ENCODE measurements at places on chromosomes 2 and 18.

DNA sequence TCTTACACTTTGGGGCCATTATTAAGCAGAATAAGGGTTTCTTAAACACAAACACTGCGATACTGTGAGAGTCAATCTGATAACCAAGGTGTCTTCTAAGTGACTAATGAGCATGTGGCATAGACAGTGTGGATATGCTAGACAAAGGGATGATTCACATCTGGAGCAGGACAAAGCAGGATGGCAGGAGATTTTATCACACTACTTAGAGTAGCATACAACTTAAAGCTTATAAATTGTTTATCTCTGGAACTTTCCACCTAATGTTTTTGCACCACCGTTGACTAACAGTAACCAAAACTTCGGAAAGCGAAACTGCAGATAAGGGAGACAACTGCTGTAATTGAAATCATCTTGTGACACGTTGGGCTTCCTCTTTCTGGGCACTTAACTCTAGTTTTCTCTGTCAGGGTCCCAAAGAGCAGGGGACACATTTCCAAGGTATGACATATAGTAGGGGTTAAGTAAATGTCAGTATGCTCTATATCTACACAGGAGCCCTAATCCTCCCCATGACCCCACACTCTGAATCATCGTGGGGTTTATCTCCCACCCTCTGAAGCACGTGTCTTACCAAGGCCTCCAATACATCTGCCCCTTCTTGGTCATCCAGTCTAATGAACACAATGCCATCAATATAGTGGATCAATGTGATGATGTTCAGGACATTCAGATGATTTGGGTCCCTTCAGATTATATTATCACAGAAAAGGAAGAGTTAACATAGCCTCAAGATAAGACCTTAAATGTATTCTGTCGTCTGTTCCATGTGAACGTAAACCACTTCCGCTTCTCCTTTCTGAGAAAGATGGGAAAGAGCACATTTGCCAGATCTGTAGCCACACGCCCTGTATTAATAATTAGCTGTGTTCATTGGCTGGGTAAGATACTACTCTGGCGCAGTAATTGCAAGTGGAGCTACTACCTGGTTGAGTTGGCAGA is 78.7 kb downstream of the FTCDNL1 start:
- DNase-seq: no peak

DNA sequence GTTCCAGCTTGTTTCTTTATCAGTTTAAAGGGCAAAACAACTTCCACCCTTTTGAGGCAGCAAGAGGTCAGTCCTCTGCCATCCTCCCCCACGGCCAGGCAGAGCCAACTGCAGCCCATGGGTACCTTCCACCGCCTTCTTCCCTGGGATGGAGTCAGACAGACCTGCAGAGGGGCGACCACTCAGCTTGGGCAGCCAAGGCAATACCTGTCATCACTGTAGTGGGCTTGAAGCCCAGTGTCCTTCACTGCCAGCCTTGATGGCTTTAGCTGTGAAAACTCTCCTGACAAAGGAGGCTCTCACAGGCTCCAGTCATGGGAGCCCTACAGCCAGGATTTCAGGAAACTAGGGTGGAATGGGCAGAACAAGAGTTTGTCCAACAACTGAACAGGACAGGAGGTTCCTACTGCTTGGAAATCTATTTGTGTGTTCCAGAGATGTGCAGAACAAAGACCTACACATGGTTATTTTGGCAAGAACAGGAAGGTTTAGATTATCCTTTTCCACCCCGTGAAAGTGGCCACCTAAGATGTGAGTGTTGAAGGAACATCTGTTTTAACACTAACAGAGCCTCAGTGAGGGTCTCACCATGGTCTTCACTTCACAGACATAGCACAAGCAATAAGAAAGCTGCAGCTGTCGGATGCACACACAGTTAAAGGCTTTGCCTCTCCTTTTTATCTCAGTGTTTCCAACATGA is 93.9 kb upstream of the RMDN2 start:
- DNase-seq: no peak

DNA sequence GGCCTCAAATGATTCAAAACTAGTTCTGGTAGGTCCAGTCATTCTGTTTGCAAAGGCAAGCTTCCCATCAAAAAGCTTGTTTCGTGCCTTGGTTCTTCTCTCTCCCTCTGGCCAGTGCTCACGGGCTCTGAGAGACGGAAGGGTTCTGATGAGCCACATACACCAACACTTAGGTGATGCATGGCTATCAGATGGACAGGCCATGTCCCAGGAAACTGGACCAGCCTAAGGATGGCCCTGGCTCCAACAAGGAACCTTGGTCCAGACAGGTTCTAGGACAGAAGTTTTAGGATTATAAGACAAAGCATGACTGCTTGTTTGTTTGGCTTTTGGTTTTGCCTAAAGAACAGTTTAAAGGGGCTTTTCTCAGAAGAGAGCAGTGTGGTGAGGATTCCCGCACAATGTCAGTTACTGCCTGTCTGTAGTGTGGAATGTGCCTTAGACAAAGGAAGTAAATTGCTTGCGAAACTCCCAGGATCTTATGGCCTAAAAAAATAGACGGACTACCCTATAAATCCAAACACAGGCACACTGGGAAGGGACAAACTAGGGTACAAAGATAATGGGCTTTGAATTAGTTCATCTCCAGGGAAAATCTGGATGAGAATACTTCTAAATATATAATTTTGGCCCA is 10.3 kb downstream of the CYP1B1 start:
- DNase-seq: no peak

DNA sequence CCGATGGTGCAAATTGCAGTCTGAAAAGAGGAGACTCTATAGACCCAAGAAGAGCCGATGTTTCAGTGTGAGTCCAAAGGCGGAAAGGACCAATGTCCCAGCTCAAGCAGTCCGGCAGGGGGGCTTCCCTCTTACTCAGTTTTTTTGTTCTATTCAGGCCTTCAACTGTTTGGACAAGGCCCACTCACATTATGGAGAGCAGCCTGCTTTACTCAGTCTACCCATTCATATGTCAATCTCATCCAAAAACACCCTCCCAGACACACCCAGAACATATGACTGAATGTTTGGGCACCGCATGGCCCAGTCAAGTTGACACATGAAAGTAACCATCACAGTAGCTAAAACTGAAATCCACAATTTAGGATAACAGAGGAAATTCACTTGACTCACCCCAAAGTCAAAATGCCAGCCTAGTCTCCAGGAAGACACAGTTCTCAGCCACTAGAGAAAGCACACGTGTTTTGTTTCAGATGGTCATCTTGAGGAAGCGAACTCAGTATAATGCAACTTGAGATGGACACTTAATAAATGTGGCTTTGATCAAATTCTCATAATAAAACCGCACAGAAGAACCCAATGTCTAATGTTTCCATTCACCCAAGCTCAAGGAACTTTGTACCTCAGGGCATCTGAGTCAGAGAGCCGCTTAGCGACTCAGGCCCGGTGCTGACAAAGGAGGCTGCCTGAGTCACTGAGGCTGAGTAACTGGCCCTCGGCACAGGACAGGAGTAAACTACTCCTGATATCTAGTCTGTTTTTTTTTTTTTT is 2.4 kb downstream of the FHL2 start:
- no peak for DNase-seq

GRCh38 chr18:50341443-50341842 is 33.4 kb upstream of the SKA1 start:
- no peak for DNase-seq

DNA sequence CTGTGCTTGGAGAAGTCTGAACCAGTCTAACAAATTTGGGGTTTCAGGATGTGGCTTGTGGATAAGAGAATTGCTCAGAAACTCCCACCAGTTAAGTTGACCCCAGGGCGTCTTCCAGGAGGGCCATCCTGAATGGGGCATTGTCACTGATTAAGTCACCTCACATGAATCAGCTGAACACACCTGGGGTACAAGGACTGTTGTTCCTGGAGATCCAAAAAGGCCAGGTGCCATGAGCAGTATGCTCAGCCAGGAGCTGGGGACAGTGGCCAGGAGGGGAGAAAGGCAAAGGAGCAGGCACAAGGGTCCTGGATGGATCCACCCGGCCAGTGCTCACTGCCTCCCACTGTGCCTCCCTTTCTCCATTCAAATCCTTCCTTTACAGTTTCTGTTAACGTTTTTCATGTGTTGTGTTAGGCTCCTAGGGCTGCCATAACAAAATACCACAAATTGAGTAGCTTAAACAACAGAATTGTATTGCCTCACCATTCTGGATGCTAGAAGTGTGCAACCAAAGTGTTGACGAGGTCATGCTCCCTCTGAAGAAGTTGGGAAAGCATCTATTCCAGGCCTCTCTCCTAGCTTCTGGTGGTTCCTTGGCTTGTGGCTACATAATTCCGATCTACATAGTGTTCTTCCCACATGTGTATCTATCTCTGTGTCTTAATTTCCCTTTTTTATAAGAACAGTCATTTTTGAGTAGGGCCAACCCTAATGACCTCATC is 33.4 kb downstream of the TRABD2A start:
- no peak for DNase-seq

DNA sequence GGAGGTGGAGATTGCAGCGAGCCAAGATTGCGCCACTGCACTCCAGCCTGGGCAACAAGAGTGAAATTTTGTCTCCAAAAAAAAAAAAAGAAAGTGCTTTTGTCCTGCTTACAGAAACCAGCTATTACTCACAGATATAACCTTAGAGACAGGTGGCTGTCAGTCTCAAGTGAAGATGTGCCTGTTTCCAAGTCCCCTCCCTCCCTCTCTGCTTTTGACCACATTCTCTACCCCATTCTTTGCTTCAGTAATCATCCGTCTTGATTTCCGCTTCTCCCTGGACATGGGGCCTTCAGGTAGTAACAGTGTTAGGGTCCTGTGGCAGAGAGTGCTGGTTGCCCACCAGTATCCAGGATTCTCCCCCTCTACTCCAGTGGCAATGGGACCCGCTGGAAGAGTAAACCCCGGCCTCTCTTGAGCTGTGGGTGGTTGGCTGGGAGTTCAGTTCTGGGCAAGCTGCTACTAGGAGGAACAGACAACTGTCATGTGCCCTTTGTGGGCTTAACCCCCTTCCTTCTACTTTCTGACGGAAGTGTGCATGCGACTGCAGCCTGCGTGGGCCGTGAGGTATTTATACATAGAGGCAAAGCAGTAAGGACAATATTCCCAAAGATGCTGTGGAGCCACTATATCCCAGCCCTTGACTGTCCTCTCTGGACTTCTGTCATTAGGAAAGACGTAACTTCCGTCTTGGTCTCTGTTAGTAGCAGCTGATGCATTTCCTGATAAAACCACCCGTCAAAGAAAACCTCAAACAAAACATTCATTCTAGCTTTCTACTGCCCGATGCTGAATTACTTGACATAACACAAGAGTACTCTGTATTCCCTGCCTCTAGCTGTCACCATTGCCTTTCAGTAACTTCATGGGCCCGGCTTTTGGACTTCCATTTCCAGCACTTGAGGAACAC is 17.8 kb downstream of the PDCL3 start:
- no peak for DNase-seq

DNA sequence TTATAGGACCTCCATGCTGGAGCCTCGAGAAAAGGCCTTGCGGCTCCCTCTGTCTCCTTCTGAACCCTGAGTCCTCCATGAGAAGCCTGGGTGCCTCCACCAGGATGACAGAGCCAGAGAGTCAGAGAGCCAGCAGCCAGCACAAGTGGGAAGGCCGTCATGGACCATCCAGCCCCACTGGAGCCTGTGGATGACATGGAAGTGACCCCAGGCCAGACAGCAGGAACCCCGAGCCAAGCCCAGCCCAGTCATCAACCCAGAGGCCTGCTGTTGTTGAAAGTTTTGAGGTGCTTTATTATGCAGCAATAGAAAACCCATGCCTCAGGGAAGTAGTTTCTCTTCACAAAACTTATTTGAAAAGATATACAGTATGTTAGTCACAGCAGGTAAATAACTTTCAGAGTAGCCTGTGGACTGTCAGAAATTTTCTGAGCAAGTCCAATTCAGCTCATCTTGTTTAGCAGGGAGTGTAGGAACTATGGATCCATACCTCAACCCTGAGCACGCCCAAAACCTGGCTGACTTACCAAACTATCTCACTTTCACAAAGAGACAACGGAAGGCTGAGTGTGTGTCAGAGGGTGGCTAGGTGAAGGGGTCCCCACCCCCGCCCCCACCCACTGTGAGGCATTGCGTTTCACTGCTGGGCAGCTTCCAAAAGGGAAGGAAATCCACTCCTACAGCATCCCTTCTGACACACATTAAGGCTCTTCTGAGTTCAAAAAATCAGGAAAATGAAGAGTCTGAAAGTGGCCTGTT is 79.9 kb upstream of the NDUFV2 start:
- no peak for DNase-seq

GRCh38 chr2:97731274-97732020 is 18.1 kb downstream of the ZAP70 start:
- DNase-seq: no peak

- no peak for DNase-seq
Measured at GRCh38 chr18:79682894-79683625, 3.5 kb downstream of the CTDP1 start.

- no peak for DNase-seq
Measured at GRCh38 chr2:219661955-219662395, 34.5 kb downstream of the SLC4A3 start.

DNA sequence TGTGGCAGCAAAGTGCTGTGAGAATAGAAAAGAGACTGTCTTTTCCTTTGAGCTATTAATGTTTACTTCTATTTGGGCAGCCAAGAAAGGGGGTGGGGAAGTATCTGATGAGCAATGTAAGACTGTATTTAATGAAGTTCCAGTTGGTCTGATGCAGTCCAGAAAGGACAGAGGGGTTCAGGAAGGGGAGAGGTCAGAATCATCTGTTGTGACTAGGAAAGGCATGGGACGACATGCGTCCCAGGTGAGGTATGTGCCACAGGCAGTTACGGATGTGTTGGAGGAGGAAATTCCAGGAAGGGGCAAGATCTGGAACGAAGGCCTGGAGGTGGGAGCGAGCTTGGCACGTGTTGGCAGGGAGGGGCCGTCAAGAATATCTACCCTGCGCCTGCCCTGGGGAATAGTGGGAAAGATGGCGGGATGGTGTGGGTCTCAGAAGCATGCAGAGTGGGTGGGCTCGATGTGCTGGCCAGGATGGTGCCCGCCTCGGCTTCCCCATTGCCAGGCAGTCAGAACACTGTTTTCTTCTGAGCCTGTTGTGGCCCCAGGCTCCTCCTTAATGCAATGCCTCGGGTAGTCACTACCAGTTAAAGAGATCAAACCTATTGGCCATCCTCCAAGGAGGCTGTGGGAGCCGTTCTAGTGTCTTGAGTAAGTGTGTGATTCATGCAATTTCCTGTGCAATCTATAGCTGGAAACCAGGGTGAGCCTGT is 57.8 kb upstream of the TXNDC2 start:
- DNase-seq: no peak

DNA sequence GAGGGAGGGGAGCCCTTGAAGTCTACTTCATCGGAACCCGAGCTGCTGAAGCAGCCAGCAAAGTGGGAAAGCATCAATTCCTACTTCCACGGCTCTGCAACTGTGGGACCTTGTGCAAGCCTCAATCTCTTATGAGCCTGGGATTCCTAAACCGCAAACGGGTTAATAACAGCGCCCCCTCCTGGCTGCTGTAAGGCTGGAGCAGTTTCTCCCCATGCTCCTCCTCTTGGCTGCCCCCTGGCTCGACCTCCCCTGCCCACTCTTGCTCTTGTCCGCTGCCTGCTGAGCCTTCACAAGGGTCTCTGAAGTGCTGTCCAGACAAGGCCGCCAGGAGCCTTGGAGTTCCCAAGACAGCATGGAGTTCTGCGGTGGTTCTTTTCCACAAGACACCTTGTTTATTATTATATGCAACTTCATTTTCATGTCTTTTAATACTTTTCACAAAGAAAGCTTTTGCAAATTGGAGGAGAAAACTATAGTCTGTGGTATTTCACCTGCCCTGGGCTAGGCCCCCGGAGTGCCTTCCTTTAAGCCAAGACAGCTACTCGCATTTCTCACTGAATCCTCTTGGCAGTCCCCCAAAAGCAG is 157.2 kb downstream of the DDX1 start:
- DNase-seq: no peak
